SJSA1 (cell line): ENCODE measurements at places on chromosomes 6 and 20.
A peak's percentile ranks its signal among the peaks of the same experiment; 100 is the strongest.

DNA sequence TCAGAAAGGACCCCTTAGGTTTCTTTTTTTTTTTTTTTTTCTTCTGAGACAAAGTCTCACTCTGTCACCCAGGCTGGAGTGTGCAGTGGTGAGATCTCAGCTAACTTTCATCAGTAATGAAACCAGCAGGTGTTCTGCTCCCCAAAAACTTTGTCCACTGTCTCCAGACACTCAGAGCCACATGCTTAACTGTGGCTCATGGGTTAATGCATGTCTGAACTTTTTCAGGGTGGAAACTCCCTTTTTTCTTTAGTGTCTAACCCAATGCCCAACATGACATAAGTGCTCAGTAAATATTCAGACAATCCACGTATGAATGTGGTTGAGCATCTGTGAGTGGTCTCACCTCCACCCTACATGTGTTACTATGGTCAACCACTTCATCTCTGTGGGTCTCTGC is 45.4 kb downstream of the MYB start:
- no peaks in the 10 kb centered on the region for H3K4me1 ChIP-seq
- no peak overlapping the region for H3K27ac ChIP-seq
- no peak for DNase-seq
- H3K36me3 ChIP-seq: no peaks in the 10 kb centered on the region
- no peak overlapping the region for H3K4me3 ChIP-seq

DNA sequence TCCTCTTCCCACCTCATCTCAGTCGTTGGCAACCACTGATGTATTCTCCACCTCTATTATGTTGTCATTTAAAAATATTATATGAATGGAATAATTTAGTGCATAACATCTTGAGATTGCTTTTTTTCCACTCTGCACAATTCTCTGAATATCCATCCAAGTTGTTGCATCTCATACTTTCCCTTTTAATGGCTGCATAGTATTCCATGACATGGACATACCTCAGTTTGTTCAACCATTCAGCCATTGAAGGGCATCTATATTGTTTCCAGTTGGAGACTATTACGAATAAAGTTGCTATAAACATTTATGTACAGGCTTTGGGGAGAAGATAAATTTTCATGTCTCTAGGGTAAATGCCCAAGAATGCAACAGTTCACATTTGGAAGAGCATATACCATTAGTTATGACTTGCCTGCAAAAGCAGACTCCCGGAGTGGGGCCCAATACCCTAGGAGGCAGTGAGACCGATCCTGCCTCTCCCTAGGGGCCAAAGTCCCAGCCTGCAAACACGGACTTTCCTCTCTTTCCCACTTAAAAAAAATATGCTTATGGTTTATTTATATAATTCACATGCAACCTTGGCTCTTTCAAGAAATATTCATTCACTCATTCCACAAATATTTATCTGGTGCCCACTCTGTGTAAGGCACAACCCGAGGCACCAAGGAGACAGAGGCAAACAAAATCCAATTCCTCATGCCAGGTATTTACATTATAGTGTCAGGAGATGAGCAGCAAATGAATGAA is 227.0 kb upstream of the PMEPA1 start:
- H3K27ac ChIP-seq: no peak overlapping the region
- H3K4me3 ChIP-seq: no peak overlapping the region
- DNase-seq: no peak
- no peaks in the 10 kb centered on the region for H3K27me3 ChIP-seq
- no peaks in the 10 kb centered on the region for H3K36me3 ChIP-seq
- H3K4me1 ChIP-seq: peaks cover 21% of the 10 kb centered on the region

DNA sequence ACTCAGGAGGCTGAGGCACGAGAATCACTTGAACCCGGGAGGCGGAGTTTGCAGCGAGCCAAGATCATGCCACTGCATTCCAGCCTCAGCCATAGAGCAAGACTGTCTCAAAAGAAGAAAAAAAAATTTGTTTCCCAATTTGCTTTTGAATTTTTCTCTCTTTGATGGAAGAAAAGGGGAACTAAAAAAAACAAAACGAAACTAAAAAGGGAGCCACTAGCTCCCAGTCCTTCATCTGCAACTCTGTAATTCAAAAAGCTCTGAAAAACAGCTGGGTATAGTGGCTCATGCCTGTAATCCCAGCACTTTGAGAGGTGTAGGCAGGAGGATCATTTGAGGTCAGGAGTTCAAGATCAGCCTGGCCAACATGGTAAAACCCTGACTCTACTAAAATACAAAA is 9.5 kb downstream of the OVOL2 start:
- H3K36me3 ChIP-seq: no peaks in the 10 kb centered on the region
- no peak for DNase-seq
- H3K4me1 ChIP-seq: no peaks in the 10 kb centered on the region
- no peak overlapping the region for H3K4me3 ChIP-seq

DNA sequence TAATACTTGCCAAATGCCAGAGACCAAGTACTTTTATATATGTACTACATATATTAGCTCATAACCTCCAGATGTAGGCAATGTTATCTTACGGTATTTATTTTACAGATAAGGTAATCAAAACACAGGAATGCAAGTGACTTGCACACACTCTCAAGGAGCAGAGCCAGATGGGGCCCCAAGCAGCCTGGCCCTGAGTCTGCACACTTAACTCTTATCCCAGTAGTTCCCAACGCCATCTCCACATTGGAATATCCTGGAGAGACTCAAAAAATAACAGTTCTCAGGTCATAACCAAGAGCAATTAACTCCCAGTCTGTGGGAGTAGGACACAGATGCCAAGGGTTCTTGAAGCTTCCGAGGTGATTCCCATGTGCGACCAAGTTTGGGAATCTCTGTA is 398.7 kb downstream of the PHF3 start:
- H3K4me1 ChIP-seq: no peaks in the 10 kb centered on the region
- no peak for DNase-seq
- no peaks in the 10 kb centered on the region for H3K27me3 ChIP-seq
- no peaks in the 10 kb centered on the region for H3K36me3 ChIP-seq
- no peak overlapping the region for H3K27ac ChIP-seq
- H3K4me3 ChIP-seq: no peak overlapping the region

GRCh38 chr20:10111139-10111958 is 76.6 kb downstream of the ANKEF1 start:
- no peak for DNase-seq
- H3K4me3 ChIP-seq: no peak overlapping the region
- H3K4me1 ChIP-seq: peaks cover 10% of the 10 kb centered on the region

GRCh38 chr6:132003516-132004178 is 52.5 kb upstream of the CCN2 start:
- DNase-seq: no peak
- no peaks in the 10 kb centered on the region for H3K36me3 ChIP-seq
- H3K27me3 ChIP-seq: no peaks in the 10 kb centered on the region
- peaks cover 13% of the 10 kb centered on the region for H3K4me1 ChIP-seq
- no peak overlapping the region for H3K4me3 ChIP-seq
- H3K27ac ChIP-seq: no peak overlapping the region

- no peak for DNase-seq
- no peaks in the 10 kb centered on the region for H3K4me1 ChIP-seq
- H3K36me3 ChIP-seq: peaks cover 50% of the 10 kb centered on the region
- no peak overlapping the region for H3K27ac ChIP-seq
- H3K4me3 ChIP-seq: no peak overlapping the region
Measured at GRCh38 chr20:34431168-34431567, 68.1 kb downstream of the ITCH start.

GRCh38 chr6:129759796-129760605 is 50.0 kb upstream of the ARHGAP18 start:
- no peak overlapping the region for H3K27ac ChIP-seq
- no peaks in the 10 kb centered on the region for H3K4me1 ChIP-seq
- no peaks in the 10 kb centered on the region for H3K36me3 ChIP-seq
- H3K4me3 ChIP-seq: no peak overlapping the region
- H3K27me3 ChIP-seq: peaks cover 5% of the 10 kb centered on the region

GRCh38 chr20:14617123-14617522 is 279.7 kb upstream of the FLRT3 start:
- H3K4me1 ChIP-seq: no peaks in the 10 kb centered on the region
- no peak overlapping the region for H3K27ac ChIP-seq
- H3K36me3 ChIP-seq: no peaks in the 10 kb centered on the region
- no peak for DNase-seq
- H3K27me3 ChIP-seq: no peaks in the 10 kb centered on the region
- no peak overlapping the region for H3K4me3 ChIP-seq

GRCh38 chr6:128437685-128438084 is 82.7 kb downstream of the PTPRK start:
- H3K27me3 ChIP-seq: no peaks in the 10 kb centered on the region
- DNase-seq: no peak
- no peaks in the 10 kb centered on the region for H3K4me1 ChIP-seq
- no peaks in the 10 kb centered on the region for H3K36me3 ChIP-seq
- no peak overlapping the region for H3K4me3 ChIP-seq

GRCh38 chr6:170251776-170252571 is 38.9 kb downstream of the DLL1 start:
- DNase-seq: no peak
- H3K27me3 ChIP-seq: 0 out of 2 replicates have a peak, but pooled peaks cover 3% of the 10 kb centered on the region
- no peak overlapping the region for H3K4me3 ChIP-seq
- no peak overlapping the region for H3K27ac ChIP-seq
- H3K36me3 ChIP-seq: no peaks in the 10 kb centered on the region

GRCh38 chr6:44297063-44298038 is 15.8 kb downstream of the AARS2 start:
- H3K36me3 ChIP-seq: peaks cover 24% of the 10 kb centered on the region
- no peak for DNase-seq
- peaks cover 10% of the 10 kb centered on the region for H3K4me1 ChIP-seq

- no peak overlapping the region for H3K27ac ChIP-seq
- H3K4me3 ChIP-seq: no peak overlapping the region
- H3K4me1 ChIP-seq: peaks cover 16% of the 10 kb centered on the region
- H3K27me3 ChIP-seq: no peaks in the 10 kb centered on the region
- H3K36me3 ChIP-seq: no peaks in the 10 kb centered on the region
- DNase-seq: no peak
Measured at GRCh38 chr6:131769385-131770141, 38.3 kb upstream of the ENPP1 start.

GRCh38 chr20:19658137-19658536 is 99.9 kb upstream of the RIN2 start:
- H3K27me3 ChIP-seq: peaks cover 21% of the 10 kb centered on the region
- DNase-seq: no peak
- no peak overlapping the region for H3K4me3 ChIP-seq
- H3K27ac ChIP-seq: no peak overlapping the region
- H3K4me1 ChIP-seq: no peaks in the 10 kb centered on the region

DNA sequence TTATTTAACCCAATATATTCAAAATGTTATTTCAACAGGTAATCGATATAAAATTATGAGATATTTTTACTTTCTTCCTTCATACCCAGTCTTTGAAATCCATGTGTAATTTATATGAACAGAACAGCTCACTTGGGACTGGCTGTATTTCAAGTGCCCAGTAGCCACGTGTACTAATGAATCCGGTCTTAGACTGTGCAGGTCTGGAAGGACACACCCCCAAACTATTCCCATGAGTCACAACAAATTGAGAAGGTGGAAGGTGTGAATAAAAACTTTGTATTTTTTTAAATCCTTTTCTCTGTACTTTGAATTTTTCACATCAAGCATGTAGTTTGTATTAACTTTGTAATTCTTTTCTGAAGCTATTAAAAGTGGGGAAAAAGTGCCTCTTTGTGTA is 2.8 kb downstream of the UNC5CL start:
- H3K4me3 ChIP-seq: no peak overlapping the region
- H3K27me3 ChIP-seq: no peaks in the 10 kb centered on the region
- H3K4me1 ChIP-seq: peaks cover 5% of the 10 kb centered on the region; the same call in 1 of the 2 replicates
- no peak for DNase-seq

DNA sequence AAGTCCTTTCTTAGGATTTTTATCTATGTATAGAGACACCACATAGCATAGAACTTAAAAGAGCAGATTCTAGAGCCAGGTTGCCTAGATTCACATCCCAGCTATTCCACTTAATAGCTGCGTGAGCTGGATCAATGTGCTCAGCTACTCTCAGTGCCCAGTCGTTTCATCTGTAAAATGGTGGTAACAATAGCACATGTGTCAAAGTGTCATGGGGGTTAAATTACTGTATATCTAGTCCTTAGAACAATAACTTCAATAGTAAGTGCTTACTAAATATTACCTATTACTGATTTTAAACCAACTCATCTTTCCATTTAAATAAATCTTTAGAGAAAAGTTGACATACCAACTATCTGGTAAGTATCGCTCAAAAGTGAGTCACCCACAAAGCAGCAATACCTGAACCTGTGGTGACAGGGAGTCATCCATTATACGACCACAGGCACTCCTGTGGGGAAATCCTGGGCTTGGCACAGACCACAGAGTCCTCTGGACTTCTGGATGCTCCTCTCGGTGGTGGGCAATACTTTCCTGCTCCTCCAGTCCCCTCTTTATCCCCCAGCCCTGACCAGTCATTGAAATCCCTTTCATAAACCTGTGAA is 154.8 kb downstream of the PDSS2 start:
- H3K36me3 ChIP-seq: no peaks in the 10 kb centered on the region
- no peaks in the 10 kb centered on the region for H3K27me3 ChIP-seq
- H3K4me3 ChIP-seq: no peak overlapping the region
- no peak for DNase-seq
- no peak overlapping the region for H3K27ac ChIP-seq

GRCh38 chr20:57794600-57795341 is 85.0 kb upstream of the PMEPA1 start:
- no peaks in the 10 kb centered on the region for H3K36me3 ChIP-seq
- no peaks in the 10 kb centered on the region for H3K27me3 ChIP-seq
- no peak overlapping the region for H3K4me3 ChIP-seq
- peaks cover 14% of the 10 kb centered on the region for H3K4me1 ChIP-seq
- no peak overlapping the region for H3K27ac ChIP-seq

DNA sequence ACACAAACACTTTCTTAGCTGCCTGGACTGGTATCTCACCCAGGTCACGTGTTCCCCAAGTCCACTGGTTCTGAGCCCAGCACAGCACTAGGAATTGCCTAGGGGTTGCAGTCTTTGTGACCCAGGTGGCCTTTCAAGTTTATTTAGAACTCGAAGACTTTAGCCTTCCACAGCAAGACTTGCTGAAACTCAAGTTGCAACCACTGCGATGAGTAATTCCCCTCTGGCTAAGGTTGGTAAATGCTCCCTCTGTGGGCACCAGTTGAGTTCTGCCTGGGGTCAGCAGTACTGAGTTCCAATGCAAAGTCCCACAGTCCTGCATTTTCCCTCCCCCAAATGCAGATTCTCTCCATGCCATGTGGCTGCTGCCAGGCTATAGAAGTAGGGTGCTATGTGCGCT is 77.6 kb upstream of the MOCS1 start:
- H3K27me3 ChIP-seq: no peaks in the 10 kb centered on the region; the same call in 1 of the 2 replicates
- H3K4me3 ChIP-seq: no peak overlapping the region

- no peaks in the 10 kb centered on the region for H3K27me3 ChIP-seq
- DNase-seq: no peak
- H3K27ac ChIP-seq: peak overlapping the region; percentile 3; the same call in 1 of the 2 replicates
Measured at GRCh38 chr6:2630891-2631571, 119.7 kb downstream of the MYLK4 start.

DNA sequence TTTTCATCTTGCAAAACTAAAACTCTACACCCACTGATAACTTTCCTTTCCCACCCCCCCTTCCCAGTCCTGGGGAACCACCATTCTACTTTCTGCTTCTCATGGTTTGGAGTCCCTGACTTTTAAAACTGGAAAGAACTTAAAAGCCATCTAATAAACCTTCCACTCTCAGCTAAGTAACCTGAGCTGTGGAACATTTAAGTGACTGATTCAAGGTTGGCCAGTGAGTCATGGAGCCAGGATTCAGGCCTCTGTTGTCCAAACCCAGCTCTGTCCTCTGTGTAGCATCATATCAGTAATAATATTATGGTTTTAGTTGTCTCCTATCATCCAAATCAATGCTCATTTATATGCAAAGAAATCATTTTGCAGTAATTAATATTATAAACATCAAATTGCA is 176.0 kb upstream of the NT5E start:
- no peaks in the 10 kb centered on the region for H3K36me3 ChIP-seq
- 0 out of 2 replicates have a peak, but pooled peaks cover 3% of the 10 kb centered on the region for H3K4me1 ChIP-seq
- no peak overlapping the region for H3K27ac ChIP-seq
- DNase-seq: no peak
- no peaks in the 10 kb centered on the region for H3K27me3 ChIP-seq
- H3K4me3 ChIP-seq: no peak overlapping the region
